NCI-H1092 (cell line): ENCODE measurements at places on chromosomes 3 and 15.

- DNase-seq = no peak
Measured at GRCh38 chr3:116966649-116967048, 257.1 kb downstream of the TUSC7 start.

DNA sequence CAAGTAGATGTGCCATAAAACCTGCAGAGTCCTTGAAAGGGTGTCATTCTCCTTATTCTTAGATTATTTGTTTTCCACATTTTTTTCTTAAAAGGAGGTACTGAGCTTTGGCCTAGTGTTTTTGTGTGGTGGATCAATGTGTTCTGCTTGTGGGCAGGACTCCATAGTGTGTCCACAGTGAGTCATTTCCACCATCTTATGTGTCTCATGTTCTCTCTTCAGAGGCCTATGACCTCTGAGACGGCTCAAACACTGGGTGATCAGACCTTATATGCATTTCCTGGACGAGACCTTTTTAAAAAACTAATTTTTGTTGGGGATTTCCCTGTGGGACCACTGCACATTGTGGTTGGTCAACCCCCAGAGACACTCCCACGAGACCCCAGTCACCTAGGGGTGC is 93.4 kb downstream of the CHCHD4 start:
- no peak for DNase-seq

- DNase-seq = no peak
Measured at GRCh38 chr3:64650096-64650622, 37.6 kb downstream of the ADAMTS9 start.

- no peak for DNase-seq
Measured at GRCh38 chr15:90851114-90851513, 17.3 kb upstream of the FURIN start.

DNA sequence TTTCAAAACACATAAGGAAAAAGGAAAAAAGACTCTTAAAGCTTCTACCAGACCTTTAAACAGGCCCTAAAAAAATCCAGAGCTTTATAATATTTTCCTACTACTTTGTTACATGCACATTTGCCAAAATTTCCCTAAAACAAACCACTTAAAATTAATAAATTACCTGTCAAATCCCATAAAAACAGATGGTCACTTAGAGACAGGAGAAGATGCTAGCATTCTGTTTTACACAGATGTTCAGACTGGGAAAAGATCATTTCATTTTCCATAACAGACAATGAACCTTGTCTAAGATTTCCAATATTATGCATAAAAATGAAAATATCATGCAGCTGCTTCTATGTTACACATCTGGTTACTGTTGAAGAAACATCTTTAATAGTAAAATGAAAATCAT is 66.6 kb downstream of the SUCLG2 start:
- DNase-seq = no peak

DNA sequence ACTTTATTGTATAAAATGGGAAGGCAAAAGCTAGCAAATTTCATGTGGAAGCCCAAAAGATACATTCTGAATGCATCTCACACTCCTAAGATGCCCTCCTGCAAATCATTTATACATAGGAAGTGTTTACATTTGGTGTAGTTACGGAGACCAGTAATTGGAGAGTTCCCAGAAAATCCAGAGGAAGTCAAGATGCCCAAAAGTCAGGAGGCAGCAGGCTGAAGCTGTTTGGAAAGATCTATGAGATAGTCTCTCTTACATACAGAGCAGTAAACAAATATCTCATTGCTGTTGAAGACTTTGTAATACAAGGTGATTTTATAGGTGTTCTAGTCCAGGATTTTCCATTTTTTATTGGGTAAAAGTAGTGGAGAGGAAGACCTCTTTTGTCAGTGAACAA is 8.8 kb downstream of the KLHL24 start:
- no peak for DNase-seq

GRCh38 chr3:28081533-28081947 is 159.9 kb upstream of the CMC1 start:
- no peak for DNase-seq

GRCh38 chr3:171813897-171814460 is 3.7 kb upstream of the PLD1 start:
- DNase-seq = no peak

DNA sequence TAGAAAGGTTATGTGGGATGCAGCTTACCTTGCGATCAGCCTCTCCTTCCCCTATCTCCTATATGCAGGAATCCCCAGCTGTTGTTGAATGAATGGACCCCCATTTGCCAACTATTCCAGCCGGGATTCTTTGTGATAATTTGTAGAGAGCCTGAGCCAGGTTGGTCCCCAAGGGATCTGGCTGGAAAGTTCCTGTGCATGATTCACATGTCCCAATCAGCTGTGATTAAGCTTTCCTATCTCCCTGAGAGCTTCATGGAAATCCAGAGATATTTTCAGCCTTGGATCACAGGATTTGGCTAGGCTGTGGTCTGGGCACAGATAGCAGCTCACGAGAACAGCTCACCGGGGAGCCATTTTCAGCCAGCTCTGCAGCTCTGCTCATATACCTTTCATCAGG is 76.7 kb downstream of the ARNT2 start:
- DNase-seq = no peak

DNA sequence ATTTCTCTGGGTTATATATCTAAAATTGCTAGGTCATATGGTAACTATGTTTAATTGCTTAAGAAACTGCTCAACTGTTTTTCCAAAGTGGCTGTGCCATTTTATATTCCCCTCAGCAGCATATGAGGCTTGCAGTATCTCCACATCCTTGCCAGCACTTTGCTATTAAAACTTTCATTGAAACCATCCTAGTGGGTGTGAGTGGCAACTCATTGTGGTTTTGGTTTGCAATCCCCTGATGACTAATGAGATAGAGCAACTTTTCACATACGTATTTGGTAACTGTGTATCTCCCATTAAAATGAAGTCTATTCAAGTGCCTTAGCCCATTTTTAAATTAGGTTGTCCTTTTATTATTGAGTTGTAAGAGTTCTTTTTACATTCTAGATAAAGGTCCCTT is 17.3 kb downstream of the KPNA1 start:
- DNase-seq = no peak

GRCh38 chr15:63136742-63137141 is 15.1 kb downstream of the LACTB start:
- DNase-seq = no peak

- DNase-seq = no peak
Measured at GRCh38 chr15:40844696-40845030, 815 bp downstream of the SPINT1 start.

DNA sequence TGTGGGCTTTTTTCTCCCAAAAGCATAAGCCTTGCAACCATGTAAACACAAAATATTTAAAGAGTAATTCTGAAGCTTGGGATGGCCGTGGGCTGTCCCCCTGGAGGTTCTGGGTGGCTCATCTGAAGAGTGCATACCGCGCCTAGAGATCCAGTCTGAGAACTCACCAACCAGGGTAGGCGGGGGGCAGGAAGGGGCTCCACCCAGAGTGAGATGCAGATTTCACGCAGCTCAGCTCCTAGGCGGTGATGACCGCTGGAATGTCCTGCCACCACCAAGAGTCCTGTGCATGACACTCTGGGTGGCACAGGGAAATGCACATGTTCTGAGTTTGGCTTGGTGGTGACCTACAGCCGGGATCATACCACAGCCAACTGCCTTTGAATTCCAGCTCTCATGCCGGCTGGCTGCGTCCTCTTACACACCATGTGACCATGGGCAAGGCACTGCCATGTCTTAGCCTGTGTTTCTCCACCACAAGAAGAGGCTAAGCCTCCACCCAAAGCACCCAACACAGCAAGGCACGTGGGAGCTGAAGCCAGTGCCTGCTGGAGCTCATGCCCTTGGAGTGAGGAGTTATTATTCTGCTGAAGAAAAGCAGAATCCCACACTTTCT is 125.1 kb upstream of the IQSEC1 start:
- no peak for DNase-seq

- DNase-seq = no peak
Measured at GRCh38 chr3:39718674-39719595, 90.5 kb upstream of the MYRIP start.

DNA sequence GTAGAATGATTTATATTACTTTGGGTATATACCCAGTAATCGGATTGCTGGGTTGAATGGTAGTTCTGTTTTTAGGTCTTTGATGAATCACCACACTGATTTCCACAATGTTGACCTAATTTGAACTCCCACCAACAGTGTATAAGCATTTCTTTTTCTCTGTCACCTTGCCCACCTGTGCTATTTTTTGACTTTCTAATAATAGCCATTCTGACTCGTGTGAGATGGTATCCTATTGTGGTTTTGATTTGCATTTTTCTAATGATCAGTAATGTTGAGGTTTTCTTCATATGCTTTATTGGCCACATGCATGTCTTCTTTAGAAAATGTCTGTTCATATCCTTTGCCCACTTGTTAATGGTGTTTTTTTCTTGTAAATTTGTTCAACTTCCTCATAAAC is 340.8 kb downstream of the PLOD2 start:
- DNase-seq = no peak

DNA sequence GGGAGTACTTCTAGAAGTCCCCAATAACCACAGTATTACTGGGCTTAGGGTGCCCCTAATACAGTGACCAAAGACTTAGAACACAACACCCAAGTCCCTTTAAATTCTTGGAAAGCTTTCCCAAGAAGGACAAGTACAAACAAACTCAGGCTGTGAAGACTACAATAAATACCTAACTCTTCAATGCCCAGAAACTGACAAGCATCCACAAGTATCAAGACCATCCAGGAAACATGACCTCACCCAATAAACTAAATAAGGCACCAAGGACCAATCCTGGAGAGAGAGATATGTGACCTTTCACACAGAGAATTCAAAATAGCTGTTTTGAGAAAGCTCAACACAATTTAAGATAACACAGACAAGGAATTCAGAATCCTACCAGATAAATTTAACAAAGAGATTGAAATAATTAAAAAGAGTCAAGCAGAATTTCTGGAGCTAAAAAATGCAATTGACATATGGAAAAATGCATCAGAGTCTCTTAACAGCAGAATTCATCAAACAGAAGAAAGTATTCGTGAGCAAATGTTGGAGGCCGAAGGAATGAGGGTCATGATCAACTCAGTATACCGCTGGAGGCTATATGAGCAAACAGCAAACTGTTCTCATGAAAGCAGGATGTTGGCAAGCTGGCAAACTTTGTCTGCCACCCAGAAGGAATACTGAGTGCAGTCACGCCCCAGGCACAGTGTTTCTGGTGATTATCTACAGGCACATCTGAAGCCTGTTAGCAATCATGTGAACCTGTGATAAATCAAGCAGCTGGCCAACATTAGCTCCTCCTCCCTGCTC is 87.0 kb upstream of the NECTIN3 start:
- no peak for DNase-seq

DNA sequence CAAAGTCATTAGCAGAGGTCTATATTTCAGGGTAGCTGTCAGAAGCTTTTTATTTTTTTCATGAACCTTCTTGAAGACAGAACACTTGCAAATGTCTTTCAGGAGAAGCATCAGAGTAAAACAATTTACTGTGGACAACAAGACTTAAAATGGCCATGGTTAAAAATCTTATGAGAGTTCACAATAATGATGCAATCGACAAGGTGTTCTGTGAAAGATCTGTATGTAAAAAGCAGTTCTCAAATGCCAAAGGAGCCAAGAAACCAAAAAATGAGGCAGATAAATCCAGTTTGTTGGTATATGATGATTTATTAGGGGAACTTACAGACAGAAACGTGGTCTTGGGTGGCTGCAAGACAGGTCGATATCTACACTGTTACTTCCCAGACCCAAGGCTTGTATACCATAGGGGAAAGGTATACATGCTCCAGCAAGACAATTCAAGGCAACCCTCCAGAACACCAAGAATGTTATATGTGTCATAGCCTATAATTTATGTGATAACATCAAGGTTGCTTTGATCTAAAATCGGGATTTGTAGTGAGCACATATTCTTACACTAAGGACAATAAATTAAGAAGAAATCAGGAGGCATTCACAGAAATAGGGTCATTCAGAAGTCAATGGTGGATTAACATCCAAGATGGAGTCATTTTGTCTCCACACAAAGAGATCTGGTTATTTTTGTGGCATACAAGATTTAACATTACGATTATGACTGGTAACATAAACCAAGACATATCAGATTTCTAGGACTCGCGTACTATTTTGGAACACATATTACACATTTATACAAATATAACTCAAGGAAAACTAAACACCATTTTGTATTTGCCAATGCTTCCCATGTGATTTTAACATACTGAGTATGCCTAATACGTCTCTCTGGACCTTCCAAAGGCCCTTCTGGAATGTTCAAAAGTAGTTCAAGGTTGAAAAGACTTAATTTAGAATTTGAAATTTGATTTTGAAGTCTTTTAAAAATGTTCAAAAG is 316.4 kb downstream of the THSD4 start:
- DNase-seq = no peak

DNA sequence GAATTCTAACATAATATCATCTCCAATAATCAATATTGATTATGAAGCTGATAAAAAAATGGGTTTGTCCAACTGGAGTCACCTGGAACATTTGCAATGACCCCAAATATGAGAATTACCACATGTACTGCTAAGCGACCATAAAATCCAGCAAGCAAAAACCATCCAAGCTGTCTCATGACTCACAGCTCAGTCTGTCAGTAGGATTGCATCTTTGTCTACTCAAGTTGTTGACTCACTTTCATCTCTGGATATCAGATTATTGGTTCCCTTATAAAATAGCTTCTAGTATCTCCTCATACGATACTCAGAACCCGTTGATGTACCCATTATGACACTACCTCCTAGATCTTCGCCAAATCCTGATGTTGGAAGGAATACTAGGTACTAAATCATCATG is 209.8 kb upstream of the ATP11B start:
- no peak for DNase-seq

GRCh38 chr3:129758785-129759320 is 134.7 kb downstream of the TMCC1 start:
- DNase-seq = no peak

- DNase-seq = no peak
Measured at GRCh38 chr15:100844167-100844566, 35.5 kb upstream of the ALDH1A3 start.

DNA sequence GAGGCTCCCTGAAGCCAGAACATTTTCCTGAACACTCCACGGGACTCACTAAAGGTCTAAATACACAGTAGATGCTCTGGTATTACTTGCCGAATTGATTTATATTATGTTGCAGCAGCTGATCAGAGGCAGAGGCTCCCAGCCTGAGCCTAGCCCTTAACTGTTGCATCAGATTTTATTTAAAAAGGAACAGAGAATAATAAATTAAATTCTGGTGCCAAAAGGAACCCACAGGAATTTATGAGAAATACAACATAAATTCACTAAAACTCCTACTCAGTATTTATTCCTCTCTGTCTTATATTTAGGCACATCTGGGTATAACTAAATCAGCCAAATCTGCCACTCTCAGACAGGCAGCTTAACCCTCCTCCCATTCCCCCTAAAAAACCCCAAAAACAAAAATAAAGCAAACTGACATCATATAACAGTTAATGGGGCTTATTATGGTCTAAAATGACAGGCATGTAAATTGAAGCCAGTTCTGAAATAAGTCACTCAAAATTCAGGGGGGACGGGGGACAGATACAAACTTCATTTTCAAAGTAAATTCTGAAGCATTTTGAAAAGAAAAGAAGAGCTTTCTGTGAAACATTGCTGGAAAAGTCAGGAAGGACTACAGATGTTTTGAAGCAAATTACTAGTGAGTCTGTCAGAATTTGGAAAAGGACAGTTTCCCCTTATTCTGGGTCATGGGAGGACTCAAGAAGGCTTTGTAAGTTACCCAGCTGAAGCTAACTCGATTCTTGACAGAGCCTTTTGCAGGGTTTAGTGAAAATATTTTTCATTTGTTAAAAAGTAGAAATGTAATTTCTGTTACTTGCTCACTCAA is 53.8 kb upstream of the CORO2B start:
- no peak for DNase-seq
